Stimulated activated CD8-positive, alpha-beta memory T cell treated with anti-CD3 and anti-CD28 coated beads, Interleukin-7, amount 100 ng/mL, for 24 hours (primary cell): ENCODE measurements at places on chromosomes 1 and 21.

GRCh38 chr1:163227126-163227525 lies 24.4 kb upstream of the RGS5 start:
- DNase-seq: no peak

DNA sequence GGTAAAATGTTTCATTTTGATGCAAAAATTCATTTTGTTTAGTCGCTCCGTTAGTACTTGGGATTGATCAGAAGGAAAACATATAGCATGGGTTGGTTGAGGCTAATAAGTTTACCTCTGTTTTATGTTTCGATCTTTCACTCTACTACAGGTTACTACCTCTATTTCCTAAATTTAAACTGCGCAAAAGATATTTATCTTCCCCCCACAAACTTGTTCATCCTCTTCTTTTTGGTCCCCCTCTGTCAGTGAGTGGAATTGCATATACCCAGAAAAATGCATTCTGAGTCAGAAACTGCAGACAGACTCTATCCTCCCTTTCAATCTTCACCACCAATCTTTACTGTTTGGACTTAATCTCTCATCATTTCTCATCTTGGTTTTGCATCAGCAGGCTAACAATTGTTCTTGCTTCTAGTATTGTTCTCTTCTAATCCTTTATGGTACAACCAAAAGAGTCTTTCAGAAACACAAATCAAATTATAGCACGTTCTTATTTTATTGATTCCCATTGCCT lies 316.0 kb upstream of the ADGRL4 start:
- DNase-seq: no peak

DNA sequence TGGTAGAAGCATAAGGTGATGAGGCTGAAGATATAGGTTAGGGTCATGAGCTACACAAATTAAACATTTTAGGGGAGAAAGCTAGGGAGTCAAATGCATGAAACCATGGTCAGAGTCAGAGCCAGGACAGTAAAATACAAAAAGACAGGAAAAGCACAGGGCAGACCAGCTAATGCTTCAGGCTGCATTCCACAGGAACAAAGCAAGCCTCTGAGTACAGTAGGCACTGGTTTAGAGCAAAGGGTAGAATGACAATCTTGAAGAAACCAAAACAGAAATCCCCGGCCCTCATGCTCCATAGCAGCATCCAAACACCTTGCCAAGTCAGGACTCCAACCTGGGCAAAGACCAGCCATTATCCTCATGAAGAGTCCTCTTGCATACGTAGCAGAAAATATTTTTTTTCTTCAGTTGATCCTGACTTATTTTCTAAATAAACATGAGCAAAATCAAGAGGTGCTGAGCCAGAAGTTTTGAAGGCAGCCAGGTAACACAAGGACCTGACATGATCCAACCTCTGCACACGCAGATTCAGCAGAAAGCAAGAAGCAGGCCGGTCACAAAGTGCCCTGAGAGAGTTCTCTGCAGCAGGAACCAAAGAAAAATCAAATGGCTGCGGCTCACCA lies 273.1 kb downstream of the TTLL7 start:
- no peak for DNase-seq

DNA sequence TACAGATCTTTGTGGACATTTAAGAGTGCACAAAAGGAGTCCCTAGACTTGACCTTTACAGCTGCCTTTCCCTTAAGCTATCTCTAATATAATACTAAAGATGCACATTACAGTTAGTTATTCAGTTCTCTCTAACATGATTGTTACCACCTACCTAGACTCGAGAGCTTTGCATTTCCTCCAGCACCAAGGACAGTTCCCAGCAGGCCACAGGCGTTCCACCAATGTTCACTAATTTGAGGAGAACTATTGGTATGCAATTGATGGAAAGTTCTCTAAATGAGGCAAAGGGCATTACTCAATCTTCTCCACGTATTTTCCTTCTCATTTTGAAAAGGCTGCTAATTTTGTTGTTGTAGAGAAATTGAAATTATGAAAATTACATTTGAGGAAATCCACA lies 5.4 kb upstream of the NTNG1 start:
- DNase-seq: no peak

GRCh38 chr1:76294482-76295194 lies 220.1 kb downstream of the ST6GALNAC3 start:
- DNase-seq: no peak

DNA sequence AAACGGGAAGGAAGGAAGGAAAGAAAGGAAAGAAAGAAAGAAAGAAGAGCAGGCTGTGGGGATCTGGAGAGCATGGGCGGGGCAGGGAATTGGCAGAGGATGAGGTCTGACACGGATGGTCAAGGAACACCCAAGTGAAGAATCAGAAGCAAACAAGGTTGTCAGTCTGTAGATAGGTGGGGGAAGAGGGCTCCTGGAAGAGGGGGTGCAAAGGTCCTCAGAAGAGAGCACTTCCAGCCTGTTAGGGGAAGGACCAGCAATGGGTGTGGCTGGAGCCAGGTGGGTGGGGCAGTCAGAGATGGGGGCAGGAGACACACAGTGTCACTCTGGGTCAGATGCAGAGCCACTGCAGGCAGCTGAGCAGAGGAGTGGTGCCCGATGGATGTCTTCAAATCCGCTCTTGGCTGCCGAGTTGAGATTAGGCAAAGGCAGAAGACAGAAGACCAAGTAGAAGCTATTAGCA lies 11.0 kb upstream of the PLA2G2C start:
- DNase-seq: no peak

DNA sequence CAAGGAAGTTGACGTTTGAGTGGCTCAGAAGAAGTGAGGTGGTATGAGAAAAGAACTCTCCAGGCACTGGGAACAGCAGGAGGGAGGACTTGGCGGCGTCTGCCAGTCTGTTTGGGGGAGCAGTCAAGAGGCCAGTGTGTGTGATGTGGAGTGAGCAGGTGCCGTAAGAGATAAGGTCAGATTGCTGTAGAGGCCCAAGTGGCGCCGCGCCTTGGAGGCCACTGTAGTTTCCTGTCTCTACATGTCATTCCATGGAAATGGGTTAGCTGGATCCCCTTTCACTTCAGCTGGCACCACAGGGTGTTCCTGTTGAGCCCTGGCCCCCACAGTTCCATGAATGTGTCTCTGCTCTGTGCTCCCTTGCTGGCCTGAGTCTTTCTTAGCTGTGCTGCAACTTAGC lies 35.5 kb upstream of the PTPRF start:
- no peak for DNase-seq

DNA sequence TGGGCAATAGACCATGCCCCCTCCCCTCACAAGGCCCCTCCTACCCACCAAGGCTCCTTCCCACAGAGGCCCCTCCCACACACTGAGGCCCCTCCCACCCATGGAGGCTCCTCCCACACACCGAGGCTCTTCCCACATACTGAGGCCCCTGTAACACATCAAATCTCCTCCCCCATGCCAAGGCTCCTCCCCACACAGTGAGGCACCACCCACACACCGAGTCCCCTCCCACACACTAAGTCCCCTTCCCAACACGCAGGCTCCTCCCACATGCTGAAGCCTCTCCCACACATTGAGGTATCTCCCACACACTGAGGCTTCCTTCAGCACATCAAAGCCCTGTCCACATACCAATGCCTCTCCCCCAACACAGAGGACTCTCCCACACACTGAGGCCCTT lies 391.8 kb downstream of the CAMTA1 start:
- DNase-seq: no peak

DNA sequence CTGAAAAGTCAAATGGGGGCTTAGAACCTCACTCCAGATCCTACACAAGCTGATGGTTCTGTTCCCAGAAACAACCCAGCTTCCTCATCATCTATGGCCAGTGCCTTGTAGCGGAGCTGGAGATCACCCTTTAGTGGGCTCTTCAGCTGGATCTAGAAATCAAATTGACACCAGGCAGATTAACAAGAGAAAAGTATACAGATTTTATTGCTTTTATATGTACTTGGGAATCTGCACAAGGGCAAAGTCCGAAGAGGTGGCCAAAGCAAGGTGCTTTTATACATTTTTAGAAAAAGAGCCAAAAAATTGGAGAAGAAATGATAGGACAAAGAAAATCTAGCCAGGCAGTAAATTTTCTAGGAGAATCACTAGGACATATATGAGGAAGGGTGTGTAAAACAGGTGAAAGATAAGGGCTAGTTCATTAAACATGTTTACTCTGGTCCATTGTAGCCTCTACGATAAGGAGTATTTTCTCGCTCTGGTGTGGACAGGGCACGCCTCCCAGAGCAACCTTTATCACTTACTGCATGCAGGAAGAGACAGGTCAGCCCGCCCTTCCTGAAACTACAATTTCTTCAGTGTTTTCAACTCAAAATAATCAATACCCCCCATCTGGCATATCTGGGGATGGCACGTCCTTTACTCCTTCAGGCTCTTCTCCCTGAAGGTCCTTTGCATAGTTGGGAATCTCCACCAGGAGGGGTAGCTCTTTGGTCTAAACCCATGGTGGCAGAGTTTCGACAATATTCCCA lies 14.0 kb upstream of the LGALS8 start:
- DNase-seq: no peak

GRCh38 chr1:52502789-52503188 lies 50.1 kb downstream of the TUT4 start:
- no peak for DNase-seq

- DNase-seq: no peak
Measured at GRCh38 chr1:54937469-54937868, 43.0 kb upstream of the TMEM61 start.

DNA sequence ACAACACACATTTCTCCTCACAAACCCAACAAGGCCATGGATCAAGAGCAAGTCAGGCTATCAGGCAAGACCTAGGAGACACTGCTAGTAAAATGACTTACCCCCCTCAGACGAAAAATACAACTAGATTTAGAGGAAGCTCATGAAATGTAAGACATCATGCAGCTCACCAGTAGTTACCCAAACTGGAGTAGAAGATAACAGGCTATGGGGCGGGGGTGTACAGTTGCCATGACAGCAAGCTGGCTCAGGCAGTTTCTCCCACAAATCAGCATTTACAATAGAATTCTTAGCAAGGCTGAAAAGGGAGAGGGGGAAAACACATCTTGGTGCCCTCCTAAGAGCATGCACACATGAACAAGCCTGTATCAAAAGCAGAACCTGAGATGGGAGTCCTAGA lies 13.9 kb downstream of the TPM3 start:
- no peak for DNase-seq

- no peak for DNase-seq
Measured at GRCh38 chr1:22366346-22366745, 85.3 kb upstream of the ZBTB40 start.

GRCh38 chr21:46128106-46128932 lies 27.1 kb downstream of the FTCD start:
- no peak for DNase-seq

DNA sequence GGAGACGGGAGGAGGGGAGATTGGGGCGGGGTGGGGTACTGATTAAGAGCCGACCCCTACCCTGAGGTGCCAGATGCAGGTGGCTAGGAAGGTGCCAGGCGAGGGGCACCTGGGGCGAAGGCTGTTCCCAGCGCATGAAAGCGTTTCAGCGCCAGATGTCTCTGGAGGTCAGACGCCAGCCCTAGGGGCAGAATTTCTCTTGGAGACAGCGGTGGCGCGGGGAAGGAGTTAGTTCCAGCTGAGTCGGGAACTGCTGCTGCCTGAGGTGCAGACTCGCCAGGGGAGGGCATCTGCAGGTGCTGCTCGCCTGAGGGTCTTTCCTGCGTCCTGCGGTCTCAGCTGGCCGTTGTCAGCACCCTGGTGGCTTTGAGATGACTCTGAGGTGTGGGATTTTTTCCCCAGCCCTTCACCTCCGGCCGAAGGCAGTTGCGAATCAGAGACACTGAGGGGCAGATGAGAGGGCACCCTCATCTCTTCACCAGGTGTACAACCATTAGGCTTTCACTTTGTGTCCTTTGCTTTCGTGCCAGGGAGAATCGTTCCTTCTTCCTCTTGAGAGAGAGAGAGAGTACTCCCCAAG lies 539 bp downstream of the CGN start:
- DNase-seq: no peak

- no peak for DNase-seq
Measured at GRCh38 chr21:29650523-29651022, 289.2 kb downstream of the GRIK1 start.
